ENCODE measurements at places on chromosomes 6 and 20. TPM values are rescaled to one million over a fixed set of nuclear protein-coding genes. Genes with fewer than 3 reads are reported as not detected.
A peak's percentile ranks its signal among the peaks of the same experiment; 100 is the strongest.

UNC5CL gene
- 1.6 TPM for total RNA-seq

MAP3K5 gene
- total RNA-seq: 28.3 TPM

EZR gene
- total RNA-seq: 452 TPM

NHLRC1 gene
- 4.3 TPM for total RNA-seq

CALHM5 gene
- total RNA-seq: 3.0 TPM

TRIM31 gene
- total RNA-seq: 0.31 TPM

- no peaks in the 10 kb centered on the region for H3K4me1 ChIP-seq
- no peaks in the 10 kb centered on the region for H3K27me3 ChIP-seq
- no peak for DNase-seq
- H3K27ac ChIP-seq: no peak overlapping the region
Measured at GRCh38 chr6:97160280-97160679, 122.7 kb downstream of the MMS22L start.

GRCh38 chr6:157848693-157849092, 25.6 kb downstream of the SNX9 start:
- no peak overlapping the region for H3K27ac ChIP-seq
- no peaks in the 10 kb centered on the region for H3K27me3 ChIP-seq
- H3K4me1 ChIP-seq: peaks cover 9% of the 10 kb centered on the region
- no peak overlapping the region for H3K4me3 ChIP-seq
- no peak for DNase-seq

DNA sequence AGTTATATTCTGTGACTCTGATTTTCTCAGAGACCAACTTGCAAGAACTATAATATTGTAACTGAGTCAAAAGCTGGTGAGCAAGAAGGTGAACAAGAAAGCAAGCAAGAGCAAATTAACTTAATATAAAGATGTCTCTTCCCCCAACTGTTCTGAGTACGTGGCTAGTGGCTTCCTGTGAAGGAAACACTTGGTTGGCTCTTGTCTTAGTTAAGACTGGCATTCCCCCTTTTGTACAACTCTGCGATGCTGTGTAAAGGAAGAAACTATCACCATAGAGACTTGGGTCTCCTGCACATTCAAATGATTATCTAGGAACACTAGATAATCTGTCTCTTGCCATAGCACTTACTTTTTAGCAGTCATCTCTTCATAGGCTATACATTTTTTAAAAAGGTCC, 47.3 kb upstream of the TNFAIP3 start:
- peaks cover 40% of the 10 kb centered on the region for H3K4me1 ChIP-seq
- no peak overlapping the region for H3K27ac ChIP-seq
- no peaks in the 10 kb centered on the region for H3K36me3 ChIP-seq
- H3K27me3 ChIP-seq: no peaks in the 10 kb centered on the region
- H3K4me3 ChIP-seq: no peak overlapping the region
- DNase-seq: no peak

- H3K36me3 ChIP-seq: no peaks in the 10 kb centered on the region
- peaks cover 45% of the 10 kb centered on the region for H3K4me1 ChIP-seq
- no peaks in the 10 kb centered on the region for H3K27me3 ChIP-seq
Measured at GRCh38 chr6:35725721-35726438, 11.0 kb upstream of the ARMC12 start.

- H3K36me3 ChIP-seq: no peaks in the 10 kb centered on the region
- no peaks in the 10 kb centered on the region for H3K4me1 ChIP-seq
- DNase-seq: no peak
- H3K27me3 ChIP-seq: no peaks in the 10 kb centered on the region
- no peak overlapping the region for H3K27ac ChIP-seq
- H3K4me3 ChIP-seq: no peak overlapping the region
Measured at GRCh38 chr20:59623133-59623532, 18.8 kb downstream of the PHACTR3 start.

GRCh38 chr6:134175532-134176263, 123.3 kb upstream of the SLC2A12 start:
- peak; percentile 80 for DNase-seq
- H3K27ac ChIP-seq: peak overlapping the region; percentile 100
- no peaks in the 10 kb centered on the region for H3K4me1 ChIP-seq
- H3K4me3 ChIP-seq: peak overlapping the region; percentile 64
- peaks cover 8% of the 10 kb centered on the region for H3K27me3 ChIP-seq

GRCh38 chr6:122116835-122117627, 282.4 kb upstream of the HSF2 start:
- H3K27me3 ChIP-seq: no peaks in the 10 kb centered on the region
- H3K27ac ChIP-seq: no peak overlapping the region
- H3K36me3 ChIP-seq: no peaks in the 10 kb centered on the region

- no peaks in the 10 kb centered on the region for H3K4me1 ChIP-seq
- no peaks in the 10 kb centered on the region for H3K36me3 ChIP-seq
- no peak overlapping the region for H3K27ac ChIP-seq
- H3K4me3 ChIP-seq: no peak overlapping the region
- no peaks in the 10 kb centered on the region for H3K27me3 ChIP-seq
Measured at GRCh38 chr6:25387483-25387882, 108.3 kb downstream of the CARMIL1 start.

DNA sequence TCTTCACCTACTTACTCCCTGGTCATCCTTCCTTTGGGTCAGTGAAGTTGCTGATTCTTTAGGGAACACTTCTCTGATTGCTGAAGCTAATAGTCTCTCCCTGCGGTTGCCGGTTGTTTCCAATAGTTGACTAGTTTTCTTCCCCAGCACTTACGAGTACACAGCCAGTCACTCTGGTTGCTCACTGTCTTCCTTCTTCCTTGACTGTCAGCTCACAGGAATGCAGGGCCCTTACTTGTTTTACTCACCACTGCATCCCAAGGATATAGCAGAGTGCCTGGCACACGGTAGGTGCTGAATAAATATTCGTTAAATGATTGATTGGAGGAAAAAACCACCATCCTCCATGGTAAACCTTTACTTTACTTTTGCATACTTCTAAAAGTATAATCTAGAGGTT, 345.0 kb downstream of the QKI start:
- DNase-seq: no peak
- H3K27ac ChIP-seq: no peak overlapping the region
- H3K36me3 ChIP-seq: no peaks in the 10 kb centered on the region
- no peaks in the 10 kb centered on the region for H3K27me3 ChIP-seq
- H3K4me3 ChIP-seq: no peak overlapping the region

All from lung (tissue), 17 donors.